Activated CD8-positive, alpha-beta memory T cell treated with anti-CD3 and anti-CD28 coated beads, Interleukin-2, amount 10 ng/mL, durations not matched to agents 7 days and 5 days (primary cell): ENCODE measurements at places on chromosomes 3 and 15. TPM values are rescaled to one million over a fixed set of nuclear protein-coding genes. Genes with fewer than 3 reads are reported as not detected.

Gene SH3GL3
- not detected for total RNA-seq

Gene BCHE
- not detected for total RNA-seq

Gene CA12
- not detected for total RNA-seq

DNA sequence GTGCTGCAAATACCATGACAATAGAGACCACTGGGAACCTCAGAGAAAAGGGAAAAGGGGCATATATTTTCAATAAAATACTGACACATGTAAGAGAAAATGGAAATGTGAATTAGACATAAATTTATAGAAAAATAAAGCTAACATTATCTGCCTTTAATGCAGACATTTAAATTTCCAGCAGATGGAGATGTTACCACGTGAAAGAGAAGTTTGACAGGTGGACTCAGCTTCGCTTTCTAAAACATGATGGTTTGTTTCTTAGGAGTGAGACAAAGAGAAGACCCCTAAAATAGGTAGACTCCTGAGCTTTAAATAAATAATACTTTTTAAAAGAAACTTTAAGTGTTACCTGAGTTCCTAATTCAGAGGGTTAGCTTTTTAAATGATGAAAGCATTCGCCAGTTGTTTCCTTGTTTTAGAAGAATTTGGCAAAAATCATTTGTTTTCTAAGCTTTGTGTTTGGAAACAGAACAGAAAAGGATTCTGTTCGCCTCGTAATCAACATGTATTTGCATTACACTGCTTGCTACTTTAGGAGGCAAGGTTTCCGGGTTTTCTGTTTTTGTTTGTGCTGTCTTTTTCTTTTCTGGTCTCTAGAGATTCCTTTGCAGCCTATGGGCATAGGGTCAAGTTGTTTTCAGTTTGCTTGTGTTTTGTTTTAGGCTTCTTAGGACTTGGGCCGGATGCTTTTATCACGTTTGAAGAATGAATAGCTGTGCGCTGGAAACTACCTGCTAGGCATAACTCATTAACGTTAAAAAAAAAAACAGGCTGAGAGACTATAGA, 271.4 kb downstream of the THSD4 start:
- H3K27me3 ChIP-seq, result peaks cover 26% of the 10 kb centered on the region
- no peak for DNase-seq
- peaks cover 8% of the 10 kb centered on the region for H3K4me1 ChIP-seq
- H3K4me3 ChIP-seq, result no peak overlapping the region

Gene SLC28A2
- not detected for total RNA-seq

- no peaks in the 10 kb centered on the region for H3K4me1 ChIP-seq
- H3K27me3 ChIP-seq, result peaks cover 23% of the 10 kb centered on the region
- no peak overlapping the region for H3K27ac ChIP-seq
- no peaks in the 10 kb centered on the region for H3K36me3 ChIP-seq
Measured at GRCh38 chr3:113255100-113255853, 43.9 kb downstream of the BOC start.

GRCh38 chr3:56904552-56905215, 102.9 kb upstream of the ARHGEF3 start:
- H3K36me3 ChIP-seq, result peaks cover 41% of the 10 kb centered on the region
- no peaks in the 10 kb centered on the region for H3K27me3 ChIP-seq
- DNase-seq, result no peak
- H3K4me1 ChIP-seq, result peaks cover 41% of the 10 kb centered on the region
- H3K27ac ChIP-seq, result no peak overlapping the region

GRCh38 chr3:58088501-58088900, 80.3 kb downstream of the FLNB start:
- H3K27me3 ChIP-seq, result no peaks in the 10 kb centered on the region
- DNase-seq, result no peak
- no peak overlapping the region for H3K4me3 ChIP-seq
- no peaks in the 10 kb centered on the region for H3K36me3 ChIP-seq

Gene RTP1
- total RNA-seq, result not detected

Gene ANKUB1
- total RNA-seq, result not detected

DNA sequence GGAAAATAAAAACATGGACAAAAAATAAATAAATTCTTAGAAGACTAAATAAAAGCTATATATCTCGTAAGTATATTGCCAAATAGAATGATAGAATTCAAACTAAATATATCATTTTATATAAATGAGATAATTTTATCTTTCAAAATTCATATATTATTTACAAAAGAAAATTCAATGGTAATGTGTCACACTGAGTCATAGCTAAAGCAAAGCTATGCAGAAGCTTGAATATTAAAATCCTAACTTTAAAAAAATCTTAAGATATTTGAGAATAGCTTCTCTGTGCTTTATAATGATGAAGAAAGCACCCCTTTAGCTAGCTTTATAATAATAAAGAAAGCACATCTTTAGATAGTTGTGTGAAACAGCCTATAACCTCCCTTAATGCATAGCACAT, 1010.8 kb downstream of the OTOL1 start:
- DNase-seq, result no peak
- H3K4me3 ChIP-seq, result no peak overlapping the region
- no peaks in the 10 kb centered on the region for H3K36me3 ChIP-seq
- H3K4me1 ChIP-seq, result no peaks in the 10 kb centered on the region
- no peaks in the 10 kb centered on the region for H3K27me3 ChIP-seq

Gene SMAD6
- total RNA-seq, result 0.14 TPM

DNA sequence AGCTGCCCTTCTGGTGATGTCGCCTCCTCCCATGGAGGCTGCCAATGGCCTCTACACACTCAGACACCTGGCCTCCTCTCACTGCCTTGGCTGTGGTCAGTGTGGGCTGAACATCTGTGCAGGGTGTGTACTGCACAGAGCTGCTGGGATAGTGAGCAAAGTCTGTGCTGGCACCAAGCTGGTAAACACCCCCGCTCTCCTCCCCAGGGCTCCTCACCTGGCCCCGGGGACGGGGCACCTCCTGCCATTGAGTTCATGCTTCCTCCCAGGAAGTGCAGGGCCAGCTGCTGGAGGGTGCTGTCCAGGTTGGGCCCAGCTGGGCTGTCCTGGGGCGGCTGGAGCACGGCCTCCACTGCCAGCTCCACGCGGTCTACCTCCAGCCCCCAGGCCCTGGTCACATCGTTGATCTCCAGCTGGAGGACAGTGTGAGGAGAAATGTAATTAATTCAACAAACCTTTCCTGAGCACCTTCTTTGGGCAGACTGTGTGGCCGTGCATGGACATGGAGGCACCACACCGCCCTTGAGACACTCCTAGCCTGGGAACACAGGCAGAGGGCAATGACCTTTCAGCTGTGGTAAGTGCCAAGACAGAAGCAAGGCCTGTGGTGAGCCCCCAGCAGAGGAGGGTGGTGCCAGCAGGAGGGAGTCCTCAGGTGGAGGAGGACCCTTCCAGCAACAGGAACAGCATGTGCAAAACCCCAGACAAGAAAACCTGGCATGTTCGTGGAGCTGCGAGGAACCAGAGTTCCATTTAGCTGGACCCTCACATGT, 6.8 kb downstream of the STOML1 start:
- no peak overlapping the region for H3K4me3 ChIP-seq
- peak; percentile 23 for DNase-seq
- H3K36me3 ChIP-seq, result no peaks in the 10 kb centered on the region
- H3K27me3 ChIP-seq, result no peaks in the 10 kb centered on the region
- H3K27ac ChIP-seq, result no peak overlapping the region
- peaks cover 24% of the 10 kb centered on the region for H3K4me1 ChIP-seq

DNA sequence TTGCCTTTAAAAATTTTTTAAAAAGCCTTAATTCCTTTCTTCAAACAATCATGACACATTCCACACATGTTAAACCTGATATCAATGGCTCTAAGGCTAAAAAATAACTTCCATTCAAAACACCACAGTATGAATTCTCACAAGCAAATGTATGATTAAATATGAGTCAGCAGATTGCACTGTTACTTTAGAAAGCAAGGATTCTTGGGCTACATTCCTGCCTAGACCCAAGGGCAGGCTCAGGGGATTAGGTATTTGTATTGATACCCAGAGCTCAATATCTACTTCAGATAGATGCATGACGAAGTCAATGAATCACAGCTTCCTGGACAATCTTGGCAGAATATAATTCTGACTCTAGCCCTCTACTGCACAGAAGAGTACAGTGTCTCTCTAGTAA, 65.7 kb downstream of the RARB start:
- H3K4me3 ChIP-seq, result no peak overlapping the region
- no peaks in the 10 kb centered on the region for H3K27me3 ChIP-seq
- no peak overlapping the region for H3K27ac ChIP-seq
- no peaks in the 10 kb centered on the region for H3K36me3 ChIP-seq
- DNase-seq, result no peak

Gene STARD9
- 20.8 TPM for total RNA-seq

DNA sequence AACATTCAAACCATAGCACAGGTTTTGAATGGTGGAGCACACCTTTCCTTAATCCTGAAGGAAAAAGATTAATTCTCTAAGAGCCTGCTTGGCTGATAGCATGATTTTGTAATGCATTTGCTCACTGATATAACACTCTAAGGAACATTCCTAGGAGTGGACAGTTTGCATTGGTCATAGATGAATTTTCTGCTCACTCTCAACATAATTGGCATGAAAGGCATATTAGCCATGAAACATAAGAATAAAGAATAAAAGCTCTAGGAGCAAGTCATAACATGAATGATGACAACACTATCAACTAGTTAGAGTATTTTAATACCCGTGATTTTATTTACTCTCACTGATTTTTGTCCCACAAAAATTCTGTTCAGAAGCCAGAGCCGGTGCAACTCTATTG, 34.3 kb upstream of the LRTM1 start:
- DNase-seq, result no peak
- no peaks in the 10 kb centered on the region for H3K36me3 ChIP-seq
- H3K27me3 ChIP-seq, result no peaks in the 10 kb centered on the region

- no peaks in the 10 kb centered on the region for H3K27me3 ChIP-seq
- H3K27ac ChIP-seq, result no peak overlapping the region
- DNase-seq, result no peak
- peaks cover 4% of the 10 kb centered on the region for H3K4me1 ChIP-seq
- H3K4me3 ChIP-seq, result no peak overlapping the region
Measured at GRCh38 chr15:90910441-90911301, 7.6 kb downstream of the MAN2A2 start.

Gene PSTPIP1
- total RNA-seq, result 255 TPM

- H3K27ac ChIP-seq, result no peak overlapping the region
- peaks cover 29% of the 10 kb centered on the region for H3K36me3 ChIP-seq
- no peak overlapping the region for H3K4me3 ChIP-seq
Measured at GRCh38 chr15:70054366-70054765, 43.4 kb downstream of the TLE3 start.

GRCh38 chr15:98734466-98735199, 86.3 kb downstream of the IGF1R start:
- H3K4me3 ChIP-seq, result no peak overlapping the region
- H3K4me1 ChIP-seq, result peaks cover 7% of the 10 kb centered on the region
- H3K27ac ChIP-seq, result no peak overlapping the region
- DNase-seq, result no peak

Gene NOX5
- total RNA-seq, result 0.06 TPM

Gene ATP13A4
- 3.7 TPM for total RNA-seq

- no peak overlapping the region for H3K4me3 ChIP-seq
- H3K4me1 ChIP-seq, result peaks cover 8% of the 10 kb centered on the region
- DNase-seq, result no peak
- H3K36me3 ChIP-seq, result no peaks in the 10 kb centered on the region
Measured at GRCh38 chr15:39597751-39598185, 16.9 kb downstream of the THBS1 start.

- no peak overlapping the region for H3K27ac ChIP-seq
- no peak overlapping the region for H3K4me3 ChIP-seq
- no peaks in the 10 kb centered on the region for H3K27me3 ChIP-seq
- no peaks in the 10 kb centered on the region for H3K4me1 ChIP-seq
- DNase-seq, result peak; percentile 50
- H3K36me3 ChIP-seq, result no peaks in the 10 kb centered on the region
Measured at GRCh38 chr3:148309390-148310035, 388.2 kb upstream of the AGTR1 start.

- no peak overlapping the region for H3K27ac ChIP-seq
- no peak for DNase-seq
- no peaks in the 10 kb centered on the region for H3K4me1 ChIP-seq
- H3K36me3 ChIP-seq, result no peaks in the 10 kb centered on the region
- no peaks in the 10 kb centered on the region for H3K27me3 ChIP-seq
Measured at GRCh38 chr3:95333826-95334225, 1271.0 kb downstream of the NSUN3 start.

DNA sequence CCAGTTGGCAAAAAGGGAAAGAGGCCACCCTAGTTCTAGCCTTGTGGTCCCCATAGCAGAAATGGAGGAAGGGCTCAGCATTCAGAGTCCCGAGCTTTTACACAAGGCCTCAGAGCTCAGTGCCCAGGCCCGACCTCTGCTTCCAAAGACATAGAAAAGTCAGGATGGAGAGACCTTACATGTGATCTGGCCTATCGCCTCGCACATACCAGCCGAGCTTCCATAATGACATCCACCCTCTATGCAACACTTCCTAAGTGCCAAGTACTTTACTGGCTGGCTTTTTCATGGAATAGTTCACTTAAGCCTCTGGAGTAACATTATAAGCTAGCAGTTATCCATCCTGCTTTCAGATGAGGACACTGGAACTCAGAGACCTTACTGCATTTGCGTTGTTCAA, 275.9 kb downstream of the FAM43A start:
- no peak for DNase-seq
- H3K27ac ChIP-seq, result no peak overlapping the region
- H3K36me3 ChIP-seq, result no peaks in the 10 kb centered on the region

DNA sequence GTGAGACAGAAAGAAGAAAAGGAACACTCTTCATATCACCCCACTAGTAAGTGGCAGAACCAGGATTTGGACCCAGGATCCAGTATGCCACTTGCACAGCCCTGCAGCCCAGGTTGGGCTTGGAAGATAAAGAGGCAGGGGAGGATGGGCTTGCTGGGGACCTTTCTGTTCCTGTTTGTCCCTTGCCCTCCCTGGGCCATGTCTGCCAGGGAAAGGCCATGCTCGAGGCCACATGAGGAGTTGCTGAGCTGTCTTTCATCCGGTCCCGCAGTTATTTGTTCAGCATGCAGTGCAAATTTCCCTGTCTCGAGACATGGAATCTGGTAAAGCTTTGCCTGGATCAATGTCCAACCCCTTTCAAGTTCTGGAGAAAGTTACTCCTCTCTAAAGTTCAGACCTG, 116.0 kb upstream of the MRPS22 start:
- H3K36me3 ChIP-seq, result no peaks in the 10 kb centered on the region
- H3K4me3 ChIP-seq, result no peak overlapping the region
- H3K27ac ChIP-seq, result no peak overlapping the region
- DNase-seq, result no peak
- H3K4me1 ChIP-seq, result peaks cover 1% of the 10 kb centered on the region

GRCh38 chr3:110731148-110731547, 340.5 kb upstream of the NECTIN3 start:
- H3K27me3 ChIP-seq, result peaks cover 11% of the 10 kb centered on the region
- no peak overlapping the region for H3K27ac ChIP-seq
- no peak overlapping the region for H3K4me3 ChIP-seq
- no peak for DNase-seq
- H3K36me3 ChIP-seq, result no peaks in the 10 kb centered on the region

Gene ITIH1
- total RNA-seq, result not detected

DNA sequence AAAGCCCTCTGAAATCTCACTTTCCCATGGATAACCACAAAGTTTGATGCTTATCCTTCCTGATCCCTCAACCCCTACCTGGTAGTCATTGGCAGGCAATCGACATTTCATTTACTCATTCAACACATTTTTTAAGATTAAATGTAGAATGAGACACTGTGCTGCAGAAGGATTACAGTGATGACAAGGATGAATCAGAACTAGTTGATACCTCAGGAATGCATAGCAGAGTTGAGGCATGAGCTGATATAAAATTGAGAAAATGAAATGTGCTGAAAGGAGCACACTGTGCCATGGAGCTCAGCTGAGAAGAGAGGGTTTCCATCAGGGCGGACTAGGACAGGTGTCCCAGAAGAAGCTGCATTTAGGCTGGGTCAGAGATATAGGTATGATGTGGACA, 48.9 kb upstream of the ACTL6A start:
- DNase-seq, result no peak
- H3K36me3 ChIP-seq, result no peaks in the 10 kb centered on the region
- no peaks in the 10 kb centered on the region for H3K4me1 ChIP-seq
- H3K27ac ChIP-seq, result no peak overlapping the region
